Stimulated activated CD8-positive, alpha-beta memory T cell treated with anti-CD3 and anti-CD28 coated beads, Interleukin-12 subunit alpha, Interleukin-12 subunit beta, amount 100 ng/mL, for 4 hours (primary cell): ENCODE measurements at places on chromosomes 4 and X.

- no peak for DNase-seq
Observed at GRCh38 chr4:122766950-122767349, 34.4 kb downstream of the BBS12 start.

DNA sequence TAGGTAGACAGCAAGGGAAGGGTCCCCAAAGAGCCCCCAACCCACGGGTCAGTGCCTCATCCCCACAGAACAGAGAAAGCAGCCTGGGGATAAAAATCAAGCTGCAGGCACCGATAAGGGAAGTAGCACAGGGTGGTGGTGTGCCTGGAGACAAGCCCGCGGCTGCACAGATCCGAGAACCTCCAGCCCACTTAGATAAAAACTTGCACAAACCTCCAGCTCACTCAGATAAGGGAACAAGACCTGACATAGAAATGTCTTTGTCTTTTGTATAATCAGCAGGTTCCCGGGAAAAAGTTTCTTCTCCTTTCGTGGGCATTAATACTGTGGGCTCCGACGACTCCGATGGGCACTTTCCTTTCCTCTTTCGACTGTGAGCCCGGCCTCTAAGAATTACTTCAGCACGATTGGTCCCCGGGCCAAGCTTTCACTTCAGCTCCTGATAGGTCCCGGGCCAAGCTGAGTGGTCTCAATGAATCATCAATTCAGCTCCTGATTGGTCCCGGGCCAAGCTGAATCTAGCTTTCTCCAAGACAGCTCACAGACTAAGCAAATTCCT, 32.4 kb downstream of the PRDX4 start:
- DNase-seq = peak; percentile 13

DNA sequence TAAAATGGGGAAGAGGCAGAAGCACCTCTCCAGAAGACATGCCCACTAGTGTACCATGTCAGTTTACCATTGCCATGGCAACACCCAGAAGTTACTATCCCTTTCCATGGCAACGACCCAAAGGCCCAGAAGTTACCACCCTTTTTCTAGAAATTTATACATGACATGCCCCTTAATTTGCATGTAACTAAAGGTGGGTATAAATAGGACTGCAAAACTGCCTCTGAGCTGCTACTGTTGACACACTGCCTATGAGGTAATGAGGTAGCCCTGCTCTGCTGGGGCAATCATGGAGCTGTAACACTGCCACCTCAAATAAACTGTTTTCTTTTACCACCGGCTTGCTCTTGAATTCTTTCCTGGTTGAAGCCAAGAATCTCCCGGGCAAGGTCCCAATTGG, 13.9 kb upstream of the BEX4 start:
- no peak for DNase-seq

- no peak for DNase-seq
Observed at GRCh38 chr4:174012886-174013259, 270.6 kb downstream of the FBXO8 start.

- no peak for DNase-seq
Observed at GRCh38 chr4:74376888-74377483, 12.0 kb downstream of the EREG start.

- no peak for DNase-seq
Observed at GRCh38 chrX:78655642-78656041, 3.5 kb downstream of the RTL3 start.

DNA sequence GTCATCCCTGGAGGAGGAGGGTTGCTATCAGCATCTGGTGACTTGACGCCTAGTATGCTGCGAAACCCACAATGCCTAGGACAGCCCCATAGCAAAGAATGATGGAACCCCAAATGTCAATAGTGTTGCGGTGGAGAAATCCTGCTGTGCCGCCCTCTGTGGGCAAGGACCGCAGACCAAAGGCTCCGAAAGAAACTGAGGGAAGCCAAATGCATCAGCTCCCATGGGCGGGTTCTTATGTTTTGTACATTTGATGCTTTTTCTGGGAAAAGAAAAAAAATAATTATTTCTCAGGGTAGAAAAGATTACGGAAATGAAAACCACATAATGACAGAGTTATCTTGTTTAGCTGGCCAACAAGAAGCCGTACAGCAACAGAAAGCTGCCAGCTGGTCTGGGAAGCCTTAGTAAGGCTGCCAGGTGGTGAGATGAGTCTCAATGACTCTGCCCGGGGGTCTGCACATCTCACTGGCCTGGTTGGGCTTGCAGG, 95.0 kb upstream of the TBL1X start:
- DNase-seq = no peak

GRCh38 chrX:43743100-43743822, 87.2 kb downstream of the MAOA start:
- DNase-seq = no peak

GRCh38 chr4:7501314-7501713, 66.6 kb upstream of the PSAPL1 start:
- DNase-seq = no peak

DNA sequence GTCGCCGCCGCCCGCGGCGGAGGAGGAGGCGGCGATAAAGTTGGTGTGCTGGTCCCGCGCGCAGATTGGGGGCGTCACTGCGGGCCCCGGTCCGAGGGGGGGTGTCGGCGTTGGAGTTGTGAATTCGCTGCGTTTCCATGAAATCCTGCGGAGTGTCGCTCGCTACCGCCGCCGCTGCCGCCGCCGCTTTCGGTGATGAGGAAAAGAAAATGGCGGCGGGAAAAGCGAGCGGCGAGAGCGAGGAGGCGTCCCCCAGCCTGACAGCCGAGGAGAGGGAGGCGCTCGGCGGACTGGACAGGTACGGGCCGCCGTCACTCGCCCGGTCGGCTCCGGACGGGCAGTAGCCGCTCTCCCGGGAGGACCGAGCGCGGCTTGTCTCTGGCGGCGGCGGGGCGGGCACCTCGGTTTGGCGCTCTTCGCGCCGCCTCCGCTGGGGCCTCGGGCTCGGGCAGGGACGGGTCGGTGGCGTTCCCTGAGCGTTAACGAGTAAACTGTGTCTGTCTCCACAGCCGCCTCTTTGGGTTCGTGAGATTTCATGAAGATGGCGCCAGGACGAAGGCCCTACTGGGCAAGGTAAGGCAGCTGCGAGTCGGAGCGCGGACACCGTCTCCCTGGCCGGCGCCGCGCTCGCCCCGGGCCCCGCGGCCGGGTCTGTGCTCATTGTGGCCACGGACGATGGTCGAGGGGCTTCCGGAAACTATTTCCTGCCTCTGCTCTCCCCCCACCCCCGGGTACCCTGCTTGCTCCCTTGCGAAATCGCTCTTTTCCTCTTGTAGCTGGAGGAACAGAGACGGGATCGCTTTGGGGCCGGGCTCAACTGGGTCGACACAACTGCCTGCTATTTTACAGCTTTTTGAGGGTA, 658 bp downstream of the KDM6A start:
- DNase-seq = no peak

GRCh38 chr4:6199422-6199921, 877 bp downstream of the JAKMIP1 start:
- peak; percentile 31 for DNase-seq

DNA sequence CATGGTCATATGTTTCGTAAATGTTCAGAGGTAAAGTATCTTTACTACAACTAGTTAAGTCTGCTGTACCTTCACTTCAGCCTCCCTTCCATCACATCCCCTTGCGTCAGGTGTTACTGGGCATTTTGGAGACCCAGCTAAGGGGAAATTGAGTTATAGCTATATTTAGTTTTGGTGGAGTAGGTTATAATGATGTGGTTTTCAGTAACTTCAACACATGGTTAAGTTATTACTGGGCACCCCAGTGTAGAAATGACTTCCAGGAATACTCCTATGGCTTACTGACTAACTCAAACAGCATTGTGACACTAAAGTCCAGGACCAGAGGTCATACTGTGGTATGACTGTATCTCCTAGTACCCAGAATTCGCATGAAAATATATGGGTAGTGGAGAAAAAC, 23.4 kb upstream of the ACSL1 start:
- no peak for DNase-seq

- DNase-seq = no peak
Observed at GRCh38 chr4:88517825-88518224, 5.8 kb downstream of the PYURF start.

DNA sequence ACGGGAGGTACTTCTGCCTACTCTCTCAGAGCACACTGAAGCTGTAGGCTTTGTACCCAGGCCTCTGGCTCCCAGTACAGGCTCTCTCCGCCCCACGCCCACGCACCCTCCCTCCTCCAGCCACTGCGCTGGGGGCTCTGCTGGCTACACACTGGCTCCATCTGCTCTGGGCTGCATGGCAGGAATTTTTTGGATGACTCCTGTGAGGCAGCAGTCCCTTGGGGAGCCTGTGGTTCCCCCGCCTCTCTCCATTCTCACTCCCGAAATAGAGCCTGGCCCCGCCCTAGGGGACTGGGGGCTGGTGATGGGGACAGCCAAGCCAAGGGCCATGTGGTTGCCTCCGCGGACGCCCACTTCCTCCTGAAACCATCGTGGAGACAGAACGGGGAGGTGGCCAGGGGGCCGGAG, 58.1 kb upstream of the ADRA2C start:
- DNase-seq = no peak

- no peak for DNase-seq
Observed at GRCh38 chr4:183875251-183875825, 29.8 kb upstream of the STOX2 start.
